ENCODE measurements at places on chromosomes 7 and 10.

DNA sequence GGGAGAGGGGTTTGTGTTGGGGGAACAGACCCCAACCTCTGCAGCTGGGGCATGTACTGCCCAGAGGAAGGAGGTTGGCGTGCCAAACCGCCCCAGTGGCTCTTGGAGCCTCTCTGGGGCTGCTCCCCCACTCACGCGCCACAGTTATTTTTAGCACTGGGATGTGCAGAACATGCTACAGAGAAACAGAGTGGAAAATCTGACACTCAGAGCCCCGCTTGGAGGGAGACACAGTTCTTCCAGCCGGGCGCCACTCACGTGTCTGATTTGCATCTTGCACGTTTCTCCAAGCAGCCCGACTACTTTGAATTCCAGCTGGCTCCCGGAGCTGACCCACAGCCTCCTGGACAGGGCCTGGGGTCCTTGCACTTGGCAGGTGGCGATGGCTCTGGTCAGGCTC is 182.0 kb downstream of the RPS24 start:
- DNase-seq = no peak

DNA sequence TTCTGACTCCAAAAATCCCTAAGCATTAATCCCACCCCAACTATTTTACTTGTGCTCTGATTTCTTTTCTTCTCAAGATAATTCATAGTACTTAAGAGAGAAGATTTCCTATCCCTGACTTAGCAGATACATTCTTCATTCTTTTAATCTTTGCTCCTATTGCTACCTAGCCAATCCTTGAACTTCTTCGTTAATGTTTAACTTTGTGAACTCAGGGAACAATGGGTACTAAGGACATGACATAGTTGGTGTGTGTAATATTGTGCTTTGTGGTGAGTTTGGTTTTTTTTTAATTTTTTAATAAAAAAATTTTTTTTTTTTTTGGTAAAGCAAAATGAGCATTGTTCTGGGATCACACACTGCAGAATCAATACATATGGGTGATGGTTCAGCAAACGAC is 166.2 kb downstream of the CHCHD3 start:
- DNase-seq = no peak

- no peak for DNase-seq
These were observed 15.1 kb downstream of the WAPL start for GRCh38 chr10:86506499-86506898.

DNA sequence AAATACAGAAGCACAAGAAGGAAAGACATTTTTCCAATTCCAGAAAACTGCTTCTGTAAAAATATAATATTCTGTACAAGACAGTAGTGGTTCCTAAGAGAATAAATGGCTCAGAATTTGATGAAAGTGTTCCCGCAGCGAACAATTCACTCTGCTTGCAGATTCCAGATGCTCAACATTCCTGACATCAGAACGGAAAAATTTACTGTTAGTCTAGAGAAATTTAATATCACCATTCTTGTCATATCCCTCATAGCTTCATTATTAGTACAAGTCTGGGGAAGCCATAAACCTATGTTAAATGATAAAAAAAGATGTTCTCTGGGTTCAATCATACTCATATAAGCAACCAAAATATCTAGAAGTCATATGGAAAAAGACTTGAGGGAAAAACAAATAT is 83.6 kb downstream of the MPP7 start:
- DNase-seq = no peak

DNA sequence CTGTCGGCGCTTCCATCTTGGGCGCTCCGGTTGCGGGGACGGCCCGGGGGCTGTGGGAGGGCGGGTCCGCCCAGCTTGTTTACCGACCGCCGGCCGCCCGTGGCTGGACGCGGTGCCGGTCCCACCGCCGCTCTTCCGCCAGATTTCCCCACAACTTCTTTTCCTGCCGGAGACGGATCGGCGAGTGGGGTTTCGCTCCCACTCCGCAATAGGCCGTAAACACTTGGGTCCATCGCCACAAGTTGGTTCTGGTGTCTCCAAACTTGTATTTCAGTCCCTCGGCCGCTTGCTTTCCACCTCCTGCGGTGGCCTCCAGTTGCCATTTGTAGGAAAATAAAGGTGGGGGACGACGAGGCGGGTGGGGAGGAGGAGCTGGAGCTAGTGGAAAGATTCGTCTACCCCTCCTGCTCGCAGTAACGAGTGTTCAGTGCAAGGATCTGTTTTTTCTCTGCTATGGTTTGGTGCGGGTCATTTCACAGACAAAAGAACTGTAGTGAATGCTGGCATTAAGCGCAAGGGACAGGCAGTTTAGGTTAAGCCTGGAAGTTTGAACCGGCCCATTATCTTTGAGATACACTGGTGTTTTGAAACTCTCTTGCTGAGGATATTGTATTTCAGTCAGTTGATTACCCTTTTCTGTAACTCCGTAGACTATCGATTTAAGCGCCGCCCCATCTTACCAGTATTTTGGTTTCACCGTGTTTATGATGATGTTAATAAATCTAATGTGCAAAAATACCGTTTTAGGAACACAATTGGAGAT is 24.3 kb upstream of the ZRANB1 start:
- DNase-seq = no peak

DNA sequence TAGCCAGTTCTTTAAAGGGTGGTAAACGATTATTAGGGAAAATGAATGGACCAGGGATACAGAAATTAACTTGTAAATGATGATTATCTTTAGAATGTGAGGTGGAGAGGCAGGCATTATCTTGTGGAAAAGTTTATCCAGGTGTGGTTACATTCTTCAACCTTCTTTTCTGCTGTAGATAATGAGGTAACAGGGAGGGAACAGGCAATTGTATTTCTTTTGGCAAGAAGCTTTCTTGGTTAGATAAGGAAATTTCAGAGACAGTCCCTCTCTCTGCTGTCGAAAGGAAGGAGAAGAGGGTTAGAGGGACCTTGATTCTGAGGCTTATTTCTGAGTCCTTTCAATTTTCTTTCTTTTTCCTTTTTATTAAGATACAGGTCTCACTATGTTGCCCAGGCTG is 32.1 kb downstream of the MRPL32 start:
- no peak for DNase-seq

- DNase-seq = no peak
These were observed 350.1 kb downstream of the HGF start for GRCh38 chr7:81419731-81420130.

DNA sequence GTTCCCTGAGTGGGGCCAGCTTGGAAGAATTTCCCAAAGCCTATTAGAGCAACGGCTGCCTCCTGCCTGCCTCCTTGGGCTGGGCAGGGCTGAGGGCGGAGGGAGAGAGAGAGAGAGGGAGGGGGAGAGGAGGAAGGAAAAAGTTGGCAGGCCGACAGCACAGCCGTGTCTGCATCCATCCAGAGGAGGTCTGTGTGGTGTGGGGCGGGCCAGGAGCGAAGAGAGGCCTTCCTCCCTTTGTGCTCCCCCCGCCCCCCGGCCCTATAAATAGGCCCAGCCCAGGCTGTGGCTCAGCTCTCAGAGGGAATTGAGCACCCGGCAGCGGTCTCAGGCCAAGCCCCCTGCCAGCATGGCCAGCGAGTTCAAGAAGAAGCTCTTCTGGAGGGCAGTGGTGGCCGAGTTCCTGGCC is at the start of gene AQP1:
TSS of gene AQP1 (plus strand) at position 293 of the 409 bp plus-strand sequence. CDS start at position 350, 57 bp downstream.
- DNase-seq = no peak

DNA sequence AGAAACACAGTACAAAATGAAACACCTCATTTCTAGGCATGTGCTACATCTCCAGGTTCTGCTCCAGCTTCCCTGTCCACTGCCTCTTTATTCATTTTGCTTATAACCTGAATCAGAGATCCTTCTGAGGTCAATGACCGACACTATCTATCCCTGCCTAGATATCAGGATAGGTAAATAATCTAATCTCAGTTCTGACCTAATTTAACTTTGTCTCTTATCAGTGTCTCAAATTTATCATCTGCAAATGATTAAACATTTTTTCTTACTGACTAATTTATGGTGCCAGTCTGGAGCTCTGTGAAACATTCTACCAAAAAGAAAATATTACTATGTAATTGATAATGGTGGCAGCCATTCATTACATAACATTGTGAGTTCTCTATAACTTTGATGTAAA is 61.1 kb downstream of the SGCE start:
- no peak for DNase-seq

- DNase-seq = no peak
These were observed 255.2 kb downstream of the SNX13 start for GRCh38 chr7:17685141-17685540.

DNA sequence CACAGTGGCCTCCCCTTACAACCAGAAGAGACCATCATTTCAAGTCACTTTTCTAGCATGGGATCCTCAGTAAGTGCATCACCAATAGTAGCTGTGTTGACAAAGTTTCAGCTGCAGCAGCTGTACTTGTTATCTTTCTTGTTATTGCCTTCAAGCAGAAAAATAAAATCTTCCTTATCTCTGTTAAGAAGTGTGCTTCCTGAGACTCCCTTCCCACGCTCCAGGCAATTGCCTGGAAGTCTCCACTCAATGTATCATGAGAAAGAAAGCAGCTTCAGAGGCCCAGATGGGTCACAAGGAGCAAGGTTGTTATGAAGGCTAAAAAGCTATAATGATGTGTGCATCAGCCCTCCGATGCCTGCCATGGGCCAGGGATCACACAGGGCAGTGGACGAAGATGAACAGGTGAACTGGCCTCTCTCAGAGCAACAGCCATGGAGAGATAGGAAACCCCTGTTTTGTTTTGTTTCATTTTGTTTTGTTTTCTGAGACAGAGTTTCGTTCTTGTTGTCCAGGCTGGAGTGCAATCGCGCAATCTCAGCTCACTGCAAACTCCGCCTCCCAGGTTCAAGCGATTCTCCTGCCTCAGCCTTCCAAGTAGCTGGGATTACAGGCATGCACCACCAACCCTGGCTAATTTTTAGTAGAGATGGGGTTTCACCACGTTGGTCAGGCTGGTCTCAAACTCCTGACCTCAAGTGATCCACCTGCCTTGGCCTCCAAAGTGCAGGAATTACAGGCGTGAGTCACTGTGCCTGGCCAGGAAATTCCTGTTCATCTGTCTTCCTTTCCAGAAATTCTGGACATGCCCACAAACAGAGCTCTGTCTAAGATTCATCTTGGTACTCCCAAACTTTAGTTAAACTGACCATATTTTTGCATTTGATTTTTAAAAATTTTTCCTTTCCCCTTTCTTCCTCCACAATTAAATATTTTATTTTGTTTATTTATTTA is 340.5 kb downstream of the TNS3 start:
- DNase-seq = no peak

DNA sequence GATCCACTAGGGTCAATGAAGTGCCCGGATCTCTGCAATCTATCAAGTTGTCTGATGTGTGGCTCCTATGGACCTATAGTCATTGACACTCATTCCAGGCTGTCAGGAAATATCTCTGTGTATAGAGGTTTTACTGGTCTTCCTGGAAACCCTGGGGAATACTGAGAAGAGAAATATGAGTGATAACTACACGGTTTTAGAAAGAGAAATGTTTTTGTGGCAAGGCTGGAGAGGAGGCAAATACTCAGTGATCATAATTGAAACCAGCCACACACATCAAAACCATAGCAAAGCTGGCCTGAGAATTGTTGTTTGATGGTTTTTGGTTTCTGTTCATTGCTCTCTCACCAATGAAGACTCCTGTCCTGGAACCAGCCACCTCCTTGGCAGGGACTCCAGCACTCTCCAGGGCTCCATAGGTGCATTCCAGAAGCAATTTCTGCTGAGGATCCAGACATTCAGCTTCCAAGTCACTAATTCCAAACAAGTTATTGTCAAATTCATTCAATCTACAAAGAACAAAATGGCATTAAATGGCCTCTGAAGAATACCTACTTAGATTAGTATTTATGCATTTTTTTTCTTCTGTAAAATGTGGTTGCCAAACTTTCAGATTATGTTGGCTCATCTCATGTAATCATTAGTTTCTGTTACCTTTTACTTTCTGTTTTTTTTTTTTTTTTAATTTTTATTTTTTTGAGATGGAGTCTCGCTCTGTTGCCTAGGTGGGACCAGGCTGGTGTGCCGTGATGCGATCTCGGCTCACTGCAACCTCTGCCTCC is 108.6 kb upstream of the ABI1 start:
- no peak for DNase-seq

GRCh38 chr10:5042922-5043321 is 39.3 kb upstream of the AKR1C2 start:
- DNase-seq = no peak

- no peak for DNase-seq
These were observed 109.5 kb downstream of the NRF1 start for GRCh38 chr7:129721068-129721467.

DNA sequence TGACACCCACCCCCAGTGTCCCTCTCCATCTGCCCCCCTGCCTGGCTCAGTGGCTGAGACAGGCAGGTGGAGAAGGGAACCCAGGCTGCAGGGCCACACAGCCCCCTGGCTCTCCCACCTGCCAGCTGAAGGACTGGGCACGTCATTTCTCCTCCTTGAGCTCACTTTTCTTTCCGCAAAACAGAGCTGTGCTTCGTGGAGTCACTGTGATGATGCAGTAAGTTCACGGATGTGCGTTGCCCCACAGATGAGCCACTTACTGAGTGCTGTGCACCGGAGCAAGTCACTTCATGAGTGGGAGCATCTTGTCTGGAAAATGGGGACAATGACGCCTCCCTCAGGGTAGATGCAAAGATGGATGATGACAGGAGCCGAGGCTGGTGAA is 2.7 kb downstream of the OPN4 start:
- DNase-seq = no peak

DNA sequence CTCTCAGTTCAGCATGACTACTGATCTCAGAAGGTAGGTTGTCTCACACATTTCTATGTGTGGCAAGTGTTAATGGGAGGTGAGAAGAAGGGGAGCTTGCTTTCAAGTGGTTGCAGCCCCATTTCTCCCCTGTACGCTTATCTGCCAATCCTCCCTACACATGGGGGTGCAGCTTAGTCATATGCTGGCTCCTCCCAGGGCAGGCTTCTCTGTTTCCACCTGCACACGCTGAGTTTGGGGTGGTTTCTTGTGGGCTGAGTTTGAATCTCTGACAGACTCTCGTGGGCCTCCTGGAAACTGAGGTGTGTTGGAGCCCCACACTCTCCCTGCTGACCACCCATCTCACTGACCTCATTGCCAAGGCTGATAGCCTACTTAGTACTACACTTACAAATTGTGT is 435.8 kb upstream of the MTPN start:
- no peak for DNase-seq

GRCh38 chr10:84654671-84655070 is 326.3 kb downstream of the CCSER2 start:
- no peak for DNase-seq

DNA sequence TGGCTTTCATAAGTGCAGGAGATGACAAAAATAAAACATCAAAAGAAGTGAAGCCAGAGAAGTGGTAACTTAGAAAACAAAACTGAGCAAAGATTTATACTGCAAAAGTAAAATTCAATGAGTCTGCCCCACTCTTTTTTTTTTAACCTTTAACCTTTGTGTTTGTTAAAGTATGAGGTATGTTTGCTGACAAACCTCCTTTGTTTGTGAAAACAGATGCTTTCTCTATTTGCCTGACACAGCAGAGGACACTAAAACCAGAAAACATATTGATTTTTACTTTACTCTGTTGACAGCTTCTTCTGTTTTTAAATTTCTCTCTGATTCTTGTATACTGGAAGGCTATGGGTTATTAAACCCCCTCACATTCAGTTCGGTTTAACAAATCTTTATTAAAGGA is 57.6 kb downstream of the SGMS1 start:
- no peak for DNase-seq

DNA sequence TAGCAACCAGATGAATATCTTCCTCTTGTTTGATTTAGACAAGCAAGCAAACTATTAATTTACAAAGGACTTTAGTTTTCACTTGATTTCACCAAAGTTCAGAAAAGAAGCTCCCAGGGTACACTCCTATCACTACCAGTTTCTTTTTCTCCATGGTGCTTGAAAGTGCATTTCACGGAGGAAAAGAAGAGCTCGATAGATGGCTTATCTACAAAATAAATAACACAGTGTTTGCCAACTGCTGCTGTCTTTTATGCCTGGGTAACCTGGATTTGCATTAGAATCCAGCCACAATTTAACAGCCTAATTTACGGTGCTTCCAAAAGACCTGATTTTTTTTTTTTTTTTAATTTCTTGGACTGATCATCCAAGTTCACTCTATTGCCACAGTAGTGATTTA is 275.7 kb downstream of the GPR37 start:
- no peak for DNase-seq
